Ammon's horn (tissue), 1 donor: ENCODE measurements at places on chromosomes 2 and 18.

GRCh38 chr2:144455987-144456386, 63.9 kb downstream of the ZEB2 start:
- DNase-seq, result no peak

GRCh38 chr18:56748698-56749268, 97.6 kb downstream of the WDR7 start:
- peak; percentile 52 for DNase-seq

DNA sequence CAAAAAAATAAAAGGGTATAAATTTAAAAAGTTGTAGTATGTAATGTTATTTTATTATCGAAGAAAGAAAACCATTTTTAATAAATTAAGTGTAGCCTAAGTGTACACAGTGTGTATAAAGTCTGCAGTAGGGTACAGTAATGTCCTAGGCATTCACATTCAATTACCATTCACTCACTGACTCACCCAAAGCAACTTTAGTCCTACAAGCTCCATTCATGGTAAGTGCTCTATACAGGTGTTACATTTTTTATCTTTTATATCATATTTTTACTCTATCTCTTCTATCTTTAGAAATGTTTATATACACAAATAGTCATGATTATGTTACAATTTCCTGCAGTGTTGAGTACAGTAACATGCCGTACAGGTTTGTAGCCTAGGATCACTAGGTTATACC, 59.5 kb downstream of the RABL2A start:
- DNase-seq, result no peak

DNA sequence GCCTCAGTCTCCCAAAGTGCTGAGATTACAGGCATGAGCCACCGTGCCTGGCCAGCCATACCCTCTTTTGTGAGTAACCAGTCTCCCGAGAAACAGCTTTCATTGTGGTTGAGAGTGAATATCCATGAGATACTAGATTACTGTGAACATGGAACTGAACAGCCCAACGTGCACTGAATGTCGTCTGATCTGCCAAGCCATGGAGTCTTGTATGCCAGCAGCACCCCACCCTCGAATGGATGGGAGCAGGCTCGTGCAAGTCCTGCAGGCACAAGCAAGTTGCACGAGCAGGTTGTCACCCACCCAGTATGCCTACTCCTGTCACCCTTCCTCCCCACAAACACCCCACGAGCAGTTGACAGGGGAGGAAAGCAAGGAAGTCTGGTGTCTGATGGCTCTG, 36.5 kb upstream of the TFCP2L1 start:
- DNase-seq, result no peak

- peak; percentile 45 for DNase-seq
These were observed 120.7 kb downstream of the NCK2 start for GRCh38 chr2:105865222-105865913.

DNA sequence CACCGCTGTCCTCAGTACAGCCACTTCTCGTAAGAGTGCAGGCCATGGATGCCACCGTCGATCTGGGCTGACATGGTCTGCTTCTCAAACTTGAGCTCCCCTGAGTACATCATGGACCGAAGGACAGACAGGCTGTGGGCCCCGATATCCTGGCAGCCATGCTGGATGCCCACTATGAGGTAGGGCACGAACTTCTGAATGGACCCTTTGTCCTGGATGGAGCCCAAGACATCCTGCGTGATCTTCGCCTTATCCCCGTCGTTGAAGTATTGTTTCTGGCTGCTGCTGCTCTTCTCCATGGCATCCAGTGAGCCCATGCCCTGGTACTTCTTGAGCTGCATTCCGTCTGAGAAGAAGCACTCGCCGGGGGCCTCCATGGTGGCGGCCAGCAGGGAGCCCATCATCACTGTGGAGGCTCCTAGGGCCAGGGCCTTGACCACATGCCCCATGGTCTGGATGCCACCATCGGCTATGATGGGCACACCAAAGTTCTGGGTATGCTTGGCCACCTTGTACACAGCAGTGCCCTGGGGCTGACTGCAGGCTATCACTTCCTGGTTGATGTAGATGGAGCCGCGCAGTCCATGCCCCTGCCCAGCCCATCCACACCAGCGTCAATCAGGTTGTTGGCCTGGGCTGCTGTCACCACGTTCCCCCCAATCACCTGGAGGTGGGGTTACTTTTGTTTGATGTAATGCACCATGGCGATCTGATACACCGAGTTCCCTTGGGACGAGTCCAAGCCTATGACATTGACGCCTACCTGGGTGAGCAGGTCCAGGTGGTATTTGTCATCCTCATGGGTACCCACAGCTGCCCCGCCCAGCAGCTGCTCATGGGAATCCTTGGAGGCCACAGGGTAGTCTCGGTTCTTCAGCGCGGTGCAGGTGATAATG, 21.8 kb downstream of the CFLAR start:
- no peak for DNase-seq

DNA sequence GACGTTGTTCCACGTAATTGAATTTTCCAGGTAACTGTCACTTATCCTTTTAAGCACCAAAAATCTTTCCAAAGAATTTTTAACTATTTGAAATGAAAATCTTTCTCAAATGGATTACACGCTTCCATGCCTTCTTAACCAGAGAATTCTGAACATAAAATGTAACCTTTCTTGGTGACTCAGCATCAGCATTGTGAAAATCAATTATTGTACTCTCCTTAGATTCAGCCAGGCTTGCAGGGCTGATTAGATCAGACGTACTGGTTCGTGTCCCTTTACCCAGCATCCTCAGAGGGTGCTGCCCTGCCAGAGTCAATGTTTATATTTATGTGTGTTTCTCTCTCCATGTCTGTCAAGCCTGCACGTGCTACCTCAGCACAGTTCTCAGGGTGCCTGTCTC, 623.9 kb downstream of the CNTNAP5 start:
- DNase-seq, result no peak

- no peak for DNase-seq
These were observed 541.5 kb downstream of the LRP1B start for GRCh38 chr2:141589314-141589713.

DNA sequence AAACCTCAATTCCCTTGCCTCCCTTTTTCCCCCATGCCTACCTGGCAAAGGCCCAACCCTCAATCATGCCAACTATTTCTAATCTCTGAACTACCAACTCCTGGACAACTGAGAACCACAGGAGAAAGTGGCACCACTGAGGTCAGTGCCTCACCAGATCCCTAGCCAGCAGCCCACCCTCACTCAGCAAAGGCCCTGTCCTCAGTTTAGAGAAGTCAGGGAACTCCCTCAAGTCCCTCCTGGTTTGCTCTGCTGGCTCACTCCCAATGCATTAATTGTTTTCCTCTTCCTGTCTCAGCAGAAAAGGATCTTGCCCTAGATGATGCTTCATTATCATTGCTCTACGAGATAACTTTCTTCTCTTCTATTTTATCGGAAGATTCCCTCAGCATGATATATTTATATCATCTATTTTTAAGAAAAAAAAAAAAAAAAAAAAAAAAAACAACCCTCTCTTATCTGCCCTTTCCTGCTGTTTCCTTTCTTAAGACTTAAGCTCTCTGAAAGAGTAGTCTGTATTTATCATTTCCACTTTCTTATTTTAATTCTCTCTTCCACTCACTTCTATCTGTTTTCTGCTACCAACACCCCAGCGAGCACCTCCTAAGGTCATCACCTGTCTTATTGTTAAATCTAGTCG, 22.7 kb upstream of the ZBTB14 start:
- no peak for DNase-seq

DNA sequence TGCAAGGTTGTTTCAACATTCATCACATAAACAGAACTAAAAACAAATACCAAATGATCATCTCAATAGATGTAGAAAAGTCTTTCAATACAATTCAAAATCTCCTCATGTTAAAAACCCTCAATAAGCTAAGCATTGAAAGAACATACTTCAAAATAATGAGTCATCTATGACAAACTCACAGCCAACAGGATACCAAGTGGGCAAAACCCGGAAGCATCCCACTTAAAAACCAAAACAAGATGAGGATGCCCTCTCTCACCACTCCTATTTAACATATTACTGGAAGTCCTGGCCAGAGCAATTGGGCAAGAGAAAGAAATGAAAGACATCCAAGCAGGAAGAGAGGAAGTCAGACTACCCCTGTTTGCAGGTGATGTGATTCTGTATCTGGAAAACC, 992.2 kb upstream of the PIK3C3 start:
- no peak for DNase-seq

DNA sequence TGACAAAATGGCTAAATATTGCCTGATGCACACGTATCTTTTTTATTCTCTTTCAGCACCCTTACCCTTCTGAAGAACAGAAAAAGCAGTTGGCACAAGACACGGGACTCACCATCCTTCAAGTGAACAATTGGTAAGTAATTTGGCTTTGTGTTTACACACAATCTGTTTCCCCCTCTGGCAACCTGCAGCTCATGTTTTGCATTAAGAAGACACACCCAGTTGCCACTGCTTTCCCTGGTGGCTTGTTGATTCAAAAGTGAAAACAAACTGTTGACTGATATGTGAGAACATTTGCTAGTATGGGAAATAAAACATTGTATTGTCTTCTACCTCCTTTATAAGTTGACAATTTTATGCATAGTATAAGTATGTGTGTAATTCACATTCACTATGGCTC, 113.0 kb downstream of the MEIS1 start:
- no peak for DNase-seq

GRCh38 chr18:12056884-12057402, 36.7 kb upstream of the ANKRD62 start:
- no peak for DNase-seq

DNA sequence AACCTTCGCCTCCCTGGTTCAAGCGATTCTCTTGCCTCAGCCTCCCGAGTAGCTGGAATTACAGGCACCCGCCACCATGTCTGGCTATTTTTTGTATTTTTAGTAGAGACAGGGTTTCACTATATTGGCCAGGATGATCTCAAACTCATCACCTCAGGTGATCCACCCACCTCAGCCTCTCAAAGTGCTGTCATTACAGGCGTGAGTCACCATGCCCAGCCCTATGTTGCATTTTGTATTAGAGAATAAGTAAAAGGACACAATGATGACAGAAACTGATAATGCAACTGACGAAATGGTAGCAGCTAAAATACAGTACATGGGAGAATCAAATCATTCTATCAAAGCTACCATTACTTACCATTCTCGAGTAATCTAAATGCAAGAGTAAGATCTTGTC, 276.7 kb downstream of the DSEL start:
- no peak for DNase-seq
